HL-60 (cell line): ENCODE measurements at places on chromosomes 13 and 19.

- DNase-seq = no peak
Observed at GRCh38 chr13:112592647-112593046, 4.7 kb upstream of the TUBGCP3 start.

- DNase-seq = no peak
Observed at GRCh38 chr19:35645680-35646511, 2.2 kb upstream of the COX6B1 start.

DNA sequence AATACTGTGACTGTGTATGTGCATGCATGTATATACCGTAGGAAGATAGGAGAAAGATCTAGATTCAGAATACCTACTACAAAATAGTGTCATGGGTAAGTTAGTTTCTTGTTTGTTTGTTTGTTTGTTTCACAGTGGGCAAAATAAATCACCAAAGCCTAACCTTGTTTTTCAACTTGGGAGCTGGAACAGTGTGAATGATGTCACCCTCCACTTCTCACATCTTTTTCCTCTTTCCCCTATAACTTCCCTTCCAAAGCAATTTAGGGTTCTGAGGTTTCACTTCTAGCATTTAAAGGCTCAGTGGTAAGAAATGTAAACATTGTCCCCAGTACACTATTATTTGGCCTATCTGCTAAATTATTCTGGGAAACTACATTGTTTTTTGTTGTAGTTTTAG lies 5.4 kb downstream of the KCTD4 start:
- no peak for DNase-seq

GRCh38 chr13:26324867-26325266 lies 70.9 kb downstream of the CDK8 start:
- DNase-seq = no peak

- no peak for DNase-seq
Observed at GRCh38 chr19:56113074-56113632, 7.9 kb downstream of the ZNF787 start.
